ENCODE measurements at places on chromosomes 12 and 14.
A peak's percentile ranks its signal among the peaks of the same experiment; 100 is the strongest.

DNA sequence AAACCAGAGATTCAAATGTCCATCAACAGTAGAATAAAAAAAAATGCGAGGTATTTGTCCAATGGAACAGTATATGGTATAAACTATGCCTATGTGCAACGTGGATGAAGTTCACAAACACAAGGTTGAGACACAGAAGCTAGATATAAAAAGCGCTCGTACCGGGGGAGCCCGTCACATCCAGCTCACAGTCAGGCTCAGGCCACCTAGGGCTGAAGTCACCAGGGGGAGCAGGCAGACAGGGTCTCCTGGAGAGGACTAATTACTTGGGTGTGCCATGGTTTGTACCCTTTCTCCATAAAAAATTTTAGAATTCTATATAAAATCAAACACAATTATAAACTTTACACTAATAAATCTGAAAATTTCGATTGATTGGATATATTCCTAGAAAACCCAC lies 13.6 kb downstream of the AHNAK2 start:
- no peak for DNase-seq

DNA sequence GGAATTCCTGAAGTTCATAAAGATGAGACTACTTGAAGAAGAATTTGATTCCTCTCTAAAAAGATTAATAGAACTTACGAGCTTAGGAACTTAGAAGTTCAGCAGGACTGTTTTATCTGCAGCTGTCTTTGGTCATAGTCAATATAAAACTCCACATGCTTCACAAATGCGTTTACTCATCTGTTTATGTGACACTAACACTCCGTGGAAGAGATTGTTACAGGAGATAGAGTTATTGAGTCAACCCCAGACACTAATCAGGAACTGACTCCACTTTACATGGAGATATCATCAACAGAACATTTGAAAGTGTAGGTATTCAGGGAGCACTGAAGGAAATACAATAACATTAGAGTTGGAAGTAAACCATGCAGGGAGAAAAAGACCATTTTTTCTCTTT lies 92.8 kb downstream of the LRFN5 start:
- DNase-seq, result no peak

DNA sequence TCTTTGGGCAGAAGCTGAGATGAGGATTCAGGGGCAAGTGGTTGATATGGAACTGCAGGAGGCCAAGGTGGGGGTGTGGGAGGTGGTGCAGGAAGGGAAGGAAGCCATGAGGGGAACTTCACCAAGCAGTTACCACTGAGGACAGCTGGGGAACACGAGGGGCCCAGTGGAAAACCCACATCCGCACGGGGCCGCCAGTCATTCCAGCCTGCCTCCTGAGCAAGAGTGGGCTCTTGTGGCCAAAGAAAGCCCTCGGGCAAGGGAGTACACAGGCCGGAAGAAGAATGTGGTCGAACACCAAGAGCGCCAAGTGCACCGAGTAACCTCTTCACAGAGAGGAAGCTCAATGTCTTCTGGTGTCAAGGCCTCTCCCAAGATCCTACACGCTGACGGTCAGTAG lies 252.2 kb upstream of the FOXN3 start:
- DNase-seq, result no peak

DNA sequence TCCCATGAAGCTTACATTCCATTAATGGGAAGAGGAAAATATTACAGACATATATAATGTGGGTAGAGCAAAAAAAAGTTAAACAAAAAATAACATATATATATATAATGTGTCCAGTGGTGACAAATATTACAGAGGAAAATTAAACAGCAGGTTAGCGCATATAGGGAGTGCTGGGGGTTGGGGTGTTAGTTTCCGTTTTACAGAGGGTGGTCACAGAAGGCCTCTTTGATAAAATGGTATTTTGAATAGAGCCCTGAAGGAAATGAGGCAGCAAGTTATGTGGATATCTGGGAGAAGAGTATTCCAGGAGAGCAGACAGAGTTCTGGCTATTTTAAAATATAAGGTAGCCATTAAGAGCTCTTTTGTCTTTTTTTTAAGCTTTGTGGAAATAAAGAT lies 73.2 kb downstream of the DCAF5 start:
- DNase-seq, result no peak

GRCh38 chr14:33560718-33561431 lies 390.0 kb downstream of the EGLN3 start:
- no peak for DNase-seq

DNA sequence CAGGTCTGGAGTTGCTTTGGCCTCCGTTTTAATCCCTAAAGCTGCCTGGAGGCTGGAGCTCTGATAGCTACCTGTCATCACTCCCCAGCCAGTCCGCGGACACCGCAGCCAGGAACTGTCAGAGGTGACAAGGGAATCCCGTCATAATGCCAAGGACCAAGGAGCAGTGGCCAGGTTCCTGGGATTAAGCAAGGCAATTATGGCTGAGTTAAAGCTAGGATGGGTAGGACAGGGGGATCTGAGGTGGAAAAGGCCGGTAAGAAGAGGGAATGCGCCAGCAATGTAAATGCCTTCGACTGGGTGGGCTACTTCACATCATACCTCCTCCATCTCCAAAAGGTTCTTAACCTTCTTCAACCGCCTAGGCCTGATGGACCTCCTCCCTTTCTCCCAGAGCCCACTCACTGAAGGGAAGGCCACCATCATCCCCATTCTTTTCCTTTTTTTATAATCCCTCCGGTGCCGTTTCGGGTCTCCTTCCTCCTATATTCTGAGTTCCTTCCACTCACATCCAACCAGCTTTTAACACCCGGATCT lies 1.9 kb downstream of the PPP1R3E start:
- peak; percentile 28 for DNase-seq

DNA sequence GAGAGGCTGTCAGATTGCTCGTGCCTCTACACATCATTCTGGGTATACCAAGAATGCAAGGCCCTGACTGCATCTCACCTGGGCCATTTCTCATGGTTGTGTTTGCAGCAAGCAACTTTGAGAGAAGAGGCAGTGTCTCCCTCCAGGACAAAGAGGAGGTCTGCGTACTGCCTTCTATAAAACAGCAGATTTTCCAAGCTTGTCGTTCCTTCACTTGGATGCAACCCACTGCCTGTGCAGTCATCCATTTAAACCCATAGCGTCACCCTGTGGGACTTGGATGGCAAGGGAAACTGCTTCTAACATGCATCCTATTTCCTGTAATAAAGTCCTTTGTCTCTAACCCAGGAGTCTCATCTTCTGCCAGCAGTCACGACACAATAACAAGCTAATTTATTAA lies 1.3 kb downstream of the POMT2 start:
- DNase-seq, result no peak

- DNase-seq, result no peak
These were observed 238.9 kb upstream of the MIS18BP1 start for GRCh38 chr14:45491914-45492313.

DNA sequence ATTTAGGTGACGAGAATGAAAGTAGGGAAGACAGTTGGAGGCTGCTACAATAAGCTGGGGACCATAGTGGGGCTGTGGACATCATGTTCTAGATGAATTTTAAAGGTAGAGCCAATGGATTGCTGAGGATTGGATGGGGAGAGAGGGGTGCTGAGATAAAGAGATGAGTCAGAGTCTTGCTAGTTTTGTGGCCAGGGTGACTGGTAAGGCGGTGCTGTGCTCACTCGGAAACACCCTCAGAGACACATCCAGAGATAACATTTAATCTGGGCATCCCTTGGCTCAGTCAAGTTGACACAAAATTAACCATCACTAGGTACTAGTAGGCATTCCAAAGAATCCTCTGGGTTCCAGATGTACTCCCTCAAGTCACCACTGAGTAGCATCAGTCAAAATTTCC lies 170.7 kb downstream of the ADCK1 start:
- no peak for DNase-seq

DNA sequence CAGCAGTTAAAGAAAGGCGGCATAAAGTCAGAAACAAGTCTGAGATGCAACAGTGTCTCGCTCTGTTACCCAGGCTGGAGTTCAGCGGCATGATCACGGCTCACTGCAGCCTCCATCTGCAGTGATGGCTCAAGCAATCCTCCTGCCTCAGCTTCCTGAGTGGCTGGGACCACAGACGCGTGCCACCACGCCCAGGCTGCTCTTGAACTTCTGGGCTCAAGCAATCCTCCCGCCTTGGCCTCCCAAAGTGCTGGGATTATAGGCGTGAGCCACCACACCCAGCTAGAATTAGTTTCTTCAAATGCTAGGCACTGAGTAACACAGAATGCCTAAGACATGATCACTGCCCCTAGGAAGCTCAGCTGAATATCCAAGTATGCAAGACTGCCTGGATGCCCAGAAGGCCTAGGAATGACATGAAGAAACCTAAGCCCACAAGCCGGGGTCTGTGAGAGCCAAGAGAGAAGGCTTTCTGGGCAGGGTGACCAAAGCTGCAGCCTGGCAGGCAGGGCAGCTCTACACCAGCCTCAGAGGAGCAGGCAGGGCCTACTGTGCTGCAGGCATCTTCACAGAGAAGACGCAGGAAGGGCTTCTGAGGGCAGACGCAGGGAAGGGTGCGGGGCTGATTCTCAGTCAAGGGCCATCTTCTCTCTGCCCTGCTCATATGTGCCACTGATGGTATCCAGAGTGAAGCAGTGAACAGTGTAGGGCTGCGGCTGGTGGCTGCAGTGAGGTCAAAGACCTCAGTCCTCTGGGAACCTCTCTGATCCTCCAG lies 4.3 kb upstream of the PPP2R5C start:
- no peak for DNase-seq

- no peak for DNase-seq
These were observed 7.1 kb downstream of the MAP3K12 start for GRCh38 chr12:53492188-53492587.

DNA sequence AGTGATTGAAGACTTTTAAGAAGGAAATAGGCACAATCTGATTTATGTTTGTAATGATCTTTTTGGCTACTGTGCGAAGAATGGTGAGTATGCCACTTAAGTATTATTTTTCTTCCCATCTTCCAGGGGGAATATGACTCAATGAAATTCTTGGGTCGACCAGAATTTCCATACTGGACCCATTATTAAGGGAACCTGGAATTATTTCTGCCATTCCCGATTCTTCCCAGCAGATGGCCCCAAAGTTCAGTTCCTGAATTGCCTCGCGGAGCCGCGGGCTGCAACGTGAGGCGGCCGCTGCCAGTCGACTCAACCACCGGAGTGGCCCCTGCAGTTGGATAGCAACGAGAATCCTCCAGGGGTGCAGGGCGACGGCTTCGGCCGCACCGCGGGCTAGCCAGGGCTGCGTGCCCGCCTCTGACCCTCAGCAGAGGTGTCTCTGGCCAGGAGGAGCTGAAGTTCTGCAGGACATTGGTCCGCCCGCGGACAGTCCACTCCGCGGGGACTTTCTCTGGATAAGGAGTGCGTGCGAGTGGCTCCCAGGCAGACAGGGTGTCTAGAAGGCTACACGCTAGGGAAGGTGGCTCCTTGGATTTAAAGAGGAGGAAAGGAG lies 628 bp upstream of the TSHR start:
- DNase-seq, result peak; percentile 81
